Body of pancreas (tissue), 4 donors: ENCODE measurements at places on chromosomes 3 and 15. TPM values are rescaled to one million over a fixed set of nuclear protein-coding genes. Genes with fewer than 3 reads are reported as not detected.

FANCD2OS gene
- not detected for total RNA-seq

SEMA7A gene
- 0.52 TPM for total RNA-seq

EEF1AKMT4 gene
- total RNA-seq: 3.4 TPM

TTLL13 gene
- total RNA-seq: not detected

ATP10A gene
- total RNA-seq: 2.0 TPM

HRG gene
- total RNA-seq: not detected

CDHR4 gene
- total RNA-seq: 0.26 TPM

GPR27 gene
- total RNA-seq: 0.33 TPM

DGKG gene
- total RNA-seq: 0.78 TPM

POMGNT2 gene
- total RNA-seq: 13.7 TPM

ACTRT3 gene
- total RNA-seq: not detected

CORO2B gene
- 1.0 TPM for total RNA-seq

OR5K1 gene
- not detected for total RNA-seq

TMOD3 gene
- total RNA-seq: 9.2 TPM

SNTN gene
- total RNA-seq: not detected

KBTBD13 gene
- total RNA-seq: not detected

TRIM42 gene
- not detected for total RNA-seq

CACNA2D2 gene
- total RNA-seq: 1.3 TPM
